ENCODE measurements at places on chromosomes 2 and 18.

DNA sequence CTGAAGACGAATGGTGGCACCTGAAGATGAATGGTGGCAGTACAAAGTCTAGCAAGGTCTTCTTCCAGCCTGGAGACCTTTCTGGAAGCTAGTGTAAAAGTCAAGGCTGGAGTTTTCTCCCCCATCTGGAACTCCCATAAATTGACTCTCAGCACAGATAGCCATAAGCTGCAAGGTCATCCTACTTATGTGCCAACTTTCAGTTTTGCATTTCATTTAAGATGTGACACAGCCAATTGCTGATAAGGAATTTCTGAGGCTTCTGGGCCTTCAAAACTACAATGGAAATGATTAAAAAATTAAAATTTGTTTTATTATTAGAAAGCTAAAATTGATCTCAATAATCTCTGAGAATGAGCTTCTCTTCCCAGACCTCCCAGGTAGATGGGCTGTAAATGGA lies 10.2 kb downstream of the XDH start:
- DNase-seq: no peak

DNA sequence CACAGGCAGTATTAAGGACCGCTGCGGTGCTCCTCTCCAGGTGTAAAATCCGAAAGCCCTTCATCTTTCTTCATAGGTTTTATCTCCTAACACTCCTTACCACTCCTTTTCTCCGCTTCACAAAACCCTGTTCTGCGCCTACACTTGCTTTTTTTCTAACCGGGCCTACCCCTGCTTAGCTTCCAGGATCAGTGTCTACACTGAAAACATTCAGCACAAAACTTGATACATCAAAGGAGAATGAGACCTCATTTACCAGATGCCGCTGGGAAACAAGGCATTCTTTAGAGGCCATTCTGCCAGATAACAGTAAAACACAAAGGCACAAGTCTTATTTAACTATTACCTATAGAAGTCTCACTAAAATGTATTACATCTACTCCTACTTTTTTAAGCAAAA lies 13.1 kb downstream of the CHST10 start:
- no peak for DNase-seq

DNA sequence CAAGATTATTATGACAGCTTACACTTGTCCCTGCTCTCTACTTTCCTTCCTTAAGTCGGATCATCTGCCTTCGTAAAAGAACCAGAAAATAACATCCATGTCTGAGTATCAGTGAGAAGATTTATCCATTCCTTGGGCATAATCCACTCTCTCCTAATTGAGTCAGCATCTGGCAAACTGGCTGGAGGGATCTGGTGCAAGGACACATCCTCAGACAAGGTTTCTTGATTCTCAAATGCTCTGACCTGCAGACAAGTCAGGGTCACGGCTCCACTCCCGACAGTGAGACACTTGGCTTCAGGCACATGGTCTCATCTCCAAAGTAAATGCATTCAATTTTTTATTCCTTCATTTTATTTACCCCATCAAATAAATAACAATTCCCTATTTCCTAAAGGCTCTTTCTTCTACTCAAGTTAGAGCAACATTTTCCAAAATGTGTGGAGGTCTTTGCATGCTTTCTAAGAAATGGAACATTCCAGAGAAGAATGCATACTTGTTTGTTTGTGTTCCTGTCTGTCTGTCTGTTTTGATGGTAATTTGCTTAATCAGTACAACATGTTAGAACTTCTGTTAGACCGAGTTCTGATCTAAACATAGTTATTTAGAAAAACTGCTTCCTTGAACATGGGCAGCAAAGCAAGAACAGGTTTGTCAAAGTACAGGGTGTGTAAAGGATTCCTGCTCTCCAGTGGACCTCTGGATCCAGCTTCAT lies 246.9 kb downstream of the IRS1 start:
- DNase-seq: no peak

DNA sequence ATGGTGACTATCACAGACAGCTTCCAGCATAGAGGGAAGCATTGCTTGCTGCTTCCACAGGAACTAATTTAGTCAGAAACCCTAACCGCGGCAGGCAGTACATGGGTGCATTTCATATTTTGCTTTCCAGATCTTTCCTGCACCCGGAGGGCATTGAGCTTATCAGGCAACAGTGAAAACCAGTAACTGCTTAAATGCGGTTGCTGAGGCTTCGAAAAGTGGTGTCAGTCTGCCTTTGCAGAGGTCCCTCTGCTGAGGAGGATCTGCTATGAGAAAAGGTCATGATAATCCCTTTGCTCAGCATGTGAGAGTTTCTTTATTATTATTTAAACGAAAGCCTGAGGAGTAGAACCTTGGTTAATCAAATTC lies 44.6 kb upstream of the ROCK2 start:
- no peak for DNase-seq

GRCh38 chr2:233354500-233354924 lies 218 bp downstream of the DGKD start:
- DNase-seq: no peak

Measured in stimulated activated CD4-positive, alpha-beta T cell treated with anti-CD3 and anti-CD28 coated beads, TNF-alpha, amount 100 ng/mL, for 48 hours (primary cell).